ENCODE measurements at places on chromosomes 4 and X.

- DNase-seq: peak; percentile 71
Measured at GRCh38 chrX:18640686-18641085, 31.2 kb downstream of the RS1 start.

DNA sequence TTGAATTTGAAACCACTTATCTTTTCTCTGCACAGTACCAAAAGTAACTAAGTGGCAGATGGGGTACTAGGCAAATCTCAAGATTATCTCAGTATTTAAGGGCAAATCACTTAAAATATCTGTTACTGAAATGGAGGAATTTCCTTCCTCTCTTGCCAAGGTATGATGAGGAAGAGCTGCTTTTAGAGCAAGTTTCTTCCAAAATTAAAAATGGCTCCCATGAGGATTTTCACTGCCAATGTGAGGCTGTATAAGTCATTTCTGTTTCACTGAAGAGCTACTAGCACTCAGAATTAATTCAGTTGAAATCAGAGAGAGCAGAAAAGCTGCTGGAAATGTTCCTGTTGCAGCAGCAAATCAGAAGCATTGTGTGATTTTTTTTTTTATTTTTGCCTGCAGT lies 43.4 kb downstream of the GABRB1 start:
- no peak for DNase-seq

GRCh38 chr4:165426823-165427222 lies 48.0 kb downstream of the CPE start:
- no peak for DNase-seq

DNA sequence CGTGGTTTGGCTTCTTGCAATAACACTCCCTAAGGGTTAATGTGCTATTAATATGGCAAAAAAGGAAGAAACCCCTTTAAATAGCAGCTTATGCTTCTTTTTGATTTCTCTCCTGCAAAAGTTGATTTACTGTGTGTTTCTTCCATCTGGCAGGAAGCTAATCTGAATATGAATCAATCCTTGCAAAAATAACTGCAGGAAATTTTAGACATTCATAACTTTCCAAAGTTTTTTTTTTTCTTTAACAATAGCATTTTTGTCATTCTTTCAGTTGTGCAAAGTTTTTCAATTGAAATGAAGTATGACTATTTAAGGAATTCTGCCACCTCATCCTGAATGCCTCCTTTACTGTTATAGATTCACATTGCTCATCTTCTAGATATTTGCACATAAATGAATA lies 115.6 kb downstream of the SPANXA1 start:
- no peak for DNase-seq

DNA sequence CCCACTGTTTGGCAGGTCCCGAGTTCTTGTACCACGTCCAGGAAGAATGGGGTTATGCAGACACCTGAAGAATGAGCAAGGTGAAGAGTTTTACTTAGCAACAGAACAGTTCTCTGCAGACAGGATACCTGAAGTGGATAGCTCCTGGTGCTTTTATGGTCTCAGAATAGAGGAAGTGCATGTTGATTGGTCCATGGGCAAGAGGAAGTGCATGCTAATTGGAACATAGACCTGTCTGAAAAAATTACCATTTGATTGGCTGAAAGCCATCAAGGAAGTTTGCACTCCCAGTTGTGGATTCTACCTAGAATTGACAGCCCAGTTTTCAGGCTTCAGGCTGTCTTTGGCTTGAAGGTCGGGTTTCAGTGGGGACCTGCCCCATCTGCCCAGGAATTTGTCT lies 887.5 kb downstream of the FAT4 start:
- DNase-seq: no peak

GRCh38 chr4:88981993-88982392 lies 75.0 kb downstream of the FAM13A start:
- no peak for DNase-seq
